Foreskin melanocyte (primary cell): ENCODE measurements at places on chromosomes 3 and 15.

- DNase-seq = no peak
Observed at GRCh38 chr15:36691579-36692357, 112.3 kb downstream of the CDIN1 start.

GRCh38 chr15:99407716-99408115 is 156.4 kb downstream of the LRRC28 start:
- DNase-seq = no peak

- DNase-seq = no peak
Observed at GRCh38 chr15:88800026-88800425, 3.2 kb upstream of the ACAN start.

- peak; percentile 25 for DNase-seq
Observed at GRCh38 chr15:71294911-71295602, 179.8 kb downstream of the THSD4 start.

DNA sequence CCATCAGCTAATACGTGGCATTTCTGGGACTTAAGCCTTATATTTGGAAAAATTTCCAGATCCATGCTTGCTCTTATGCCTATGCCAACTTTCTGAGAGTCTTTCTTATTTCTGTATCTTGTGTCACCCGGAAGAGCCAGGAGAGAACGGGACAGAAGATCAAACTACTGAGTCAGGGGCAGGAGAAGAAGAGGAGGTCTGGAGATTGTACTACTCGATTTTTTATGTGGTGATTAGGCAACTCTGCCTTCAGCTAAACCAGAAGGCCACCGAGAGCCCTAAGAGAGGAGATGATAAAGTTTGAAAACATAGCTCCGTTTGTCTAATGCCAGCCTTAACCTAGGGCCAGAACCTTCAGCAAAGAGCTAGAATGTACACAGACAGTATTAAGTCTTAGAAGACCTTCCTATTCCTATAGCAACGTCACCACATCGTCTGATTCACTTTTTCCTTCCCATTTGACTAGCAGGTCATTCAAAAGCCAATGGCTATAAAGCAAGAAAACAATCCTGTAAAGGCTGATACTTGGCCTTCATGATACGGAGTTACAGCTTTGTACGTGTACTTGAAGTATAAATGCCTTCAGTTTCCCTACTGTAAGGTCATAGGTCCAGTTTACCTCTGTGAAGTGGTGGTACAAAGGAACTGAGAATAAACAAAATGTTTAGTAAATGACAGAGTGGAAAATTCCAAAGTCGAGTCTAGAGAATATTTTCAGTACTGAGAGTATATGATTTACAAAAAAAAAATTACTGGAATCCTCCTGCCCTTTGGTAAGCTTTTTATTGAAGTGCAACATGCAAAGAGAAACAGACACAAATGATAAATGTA is 96.1 kb upstream of the ICE2 start:
- no peak for DNase-seq

GRCh38 chr3:195863121-195864061 is 45.0 kb downstream of the TNK2 start:
- DNase-seq = peak; percentile 43

DNA sequence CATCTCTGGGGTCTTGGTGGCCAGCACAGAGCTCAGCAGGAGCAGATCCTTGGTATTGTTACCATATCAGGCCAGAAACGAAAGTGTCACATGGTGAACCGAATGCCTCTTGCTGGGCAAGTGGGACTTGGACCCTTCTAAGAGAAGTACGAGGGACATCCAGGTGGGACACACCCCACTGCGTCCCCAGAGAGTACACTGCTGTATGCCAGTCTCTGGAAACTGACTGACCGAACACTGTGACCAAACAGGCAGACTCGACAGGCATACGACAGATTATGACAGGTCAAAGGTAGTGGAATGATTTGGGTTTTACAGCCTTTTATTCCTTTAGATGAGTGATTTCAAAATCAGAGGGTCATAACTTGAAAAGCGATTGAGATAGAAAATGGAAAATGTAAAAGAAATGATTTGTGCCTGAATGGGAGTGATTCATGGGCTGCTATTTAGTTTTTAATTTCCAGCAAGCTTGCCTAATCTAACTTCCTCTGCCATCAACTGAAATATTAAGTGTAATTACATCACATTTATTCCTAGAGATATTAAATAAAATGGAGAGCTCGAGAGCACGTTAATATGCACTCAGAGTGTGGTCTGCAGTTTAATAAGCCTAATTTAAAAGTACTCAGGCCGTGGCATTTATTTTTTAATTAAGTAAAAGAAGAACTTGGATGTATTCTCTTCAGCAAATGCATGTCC is 63.4 kb upstream of the CTXND1 start:
- DNase-seq = no peak

DNA sequence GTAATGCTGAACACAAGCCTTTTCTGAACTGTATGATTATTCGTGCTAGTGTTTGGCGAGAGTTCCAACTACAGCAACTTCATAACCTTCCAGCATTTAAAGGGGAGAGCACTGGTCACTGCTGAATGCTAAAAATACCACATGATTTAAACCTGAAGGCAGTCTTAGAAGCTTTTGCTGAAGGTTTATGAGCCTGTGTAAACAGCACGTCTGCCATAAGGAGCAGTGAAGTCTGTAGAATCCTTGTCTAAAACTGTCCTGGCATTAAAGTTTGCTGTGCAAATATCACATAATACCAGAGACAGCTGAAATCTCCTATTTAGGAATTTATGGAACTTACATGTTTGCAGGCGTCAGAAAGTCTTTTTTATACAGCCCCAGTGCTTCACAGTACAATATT is 5.9 kb downstream of the SATB1 start:
- DNase-seq = no peak

- no peak for DNase-seq
Observed at GRCh38 chr3:136734382-136735070, 17.7 kb downstream of the STAG1 start.

DNA sequence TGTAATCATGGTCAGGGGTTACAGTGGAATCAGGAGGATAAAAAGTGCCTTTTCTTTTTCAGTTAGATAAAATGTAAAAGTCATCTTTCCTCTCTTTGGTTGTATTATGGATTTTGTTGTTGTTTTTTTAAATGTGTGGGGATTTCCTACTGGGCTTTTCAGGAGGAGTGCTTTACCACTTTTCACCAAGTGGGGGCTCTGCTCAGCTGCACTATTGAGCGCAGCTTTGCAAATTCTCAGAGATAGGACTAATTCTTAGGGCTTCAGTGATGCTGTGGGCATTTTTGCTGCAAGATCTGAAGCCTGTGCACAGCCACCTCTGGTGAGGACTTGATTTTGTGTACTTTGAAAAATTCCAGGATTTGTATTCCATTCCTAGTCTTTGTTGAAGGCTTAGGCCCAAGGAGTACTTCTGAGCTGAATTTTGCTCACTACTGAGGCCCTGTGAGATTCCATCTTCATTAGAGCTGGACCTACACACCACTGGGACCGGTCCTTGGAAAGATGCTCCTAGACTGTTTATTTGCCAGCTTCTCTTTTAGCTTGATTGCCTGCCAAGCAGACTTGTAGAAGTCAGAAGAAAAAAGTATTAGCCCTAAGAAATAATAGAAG is 7.5 kb downstream of the GNB5 start:
- peak; percentile 38 for DNase-seq

DNA sequence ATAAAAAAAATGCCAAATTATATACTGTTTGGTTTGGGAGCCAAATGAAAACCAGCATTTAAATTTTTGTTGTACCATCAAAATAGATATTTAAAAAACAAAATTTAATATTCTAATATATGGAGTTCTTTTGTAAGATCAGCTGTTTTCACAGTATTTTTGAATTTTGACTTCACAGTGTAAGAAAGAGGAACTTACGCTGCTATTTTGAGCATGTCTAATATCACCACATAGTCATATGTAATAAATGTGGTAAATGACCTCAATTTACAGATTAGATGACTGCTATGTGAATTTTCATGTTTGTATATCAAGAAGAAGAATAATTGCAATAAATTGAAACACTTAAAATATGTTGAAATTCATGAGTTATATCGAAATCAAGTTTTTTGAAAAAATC is 189.6 kb downstream of the ARRDC4 start:
- no peak for DNase-seq

- DNase-seq = no peak
Observed at GRCh38 chr15:67605871-67606270, 63.4 kb downstream of the MAP2K5 start.

DNA sequence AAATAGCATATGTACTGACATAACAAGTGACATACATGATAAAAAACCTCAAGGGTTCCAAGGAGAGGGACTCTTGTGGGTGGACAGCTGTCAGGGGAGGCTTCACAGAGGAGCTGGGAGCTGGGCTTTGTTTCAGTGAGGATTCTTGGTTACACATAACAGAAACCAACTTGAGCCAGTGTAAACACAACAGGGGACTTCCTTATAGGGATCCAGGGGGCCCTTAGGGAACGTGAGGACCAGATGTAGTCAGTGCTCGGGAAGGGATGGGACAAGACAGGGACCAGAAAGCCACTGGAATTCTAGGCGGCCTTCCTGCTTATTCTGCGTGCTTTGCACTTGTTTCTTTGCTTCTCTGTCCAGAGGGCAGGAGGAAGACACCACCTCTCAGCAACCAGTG is 34.9 kb downstream of the SNAPC5 start:
- no peak for DNase-seq

GRCh38 chr3:49244581-49245205 is 32.3 kb downstream of the C3orf62 start:
- DNase-seq = no peak

- DNase-seq = no peak
Observed at GRCh38 chr3:101148001-101148400, 154.8 kb upstream of the ABI3BP start.

- no peak for DNase-seq
Observed at GRCh38 chr3:11288021-11288491, 15.9 kb downstream of the ATG7 start.

- no peak for DNase-seq
Observed at GRCh38 chr3:172158741-172159140, 119.4 kb downstream of the FNDC3B start.

DNA sequence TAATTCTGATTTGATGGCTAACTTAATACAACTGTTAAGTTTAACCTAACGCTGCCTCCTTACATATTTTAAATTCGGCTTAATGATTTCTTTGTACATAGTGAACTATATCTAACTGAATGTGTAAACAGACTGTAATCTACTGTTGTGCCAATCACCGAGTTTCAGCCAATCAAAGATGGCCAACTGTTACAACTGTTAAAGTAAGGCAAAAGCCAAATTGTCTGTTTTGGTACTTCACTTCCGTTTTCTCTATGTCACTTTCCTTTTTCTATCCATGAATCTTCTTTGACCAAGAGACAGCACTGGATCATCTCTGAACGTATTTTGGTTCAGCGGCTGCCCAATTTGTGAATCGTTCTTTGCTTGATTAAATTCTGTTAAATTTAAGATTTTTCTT is 137.0 kb downstream of the LMLN start:
- DNase-seq = no peak

DNA sequence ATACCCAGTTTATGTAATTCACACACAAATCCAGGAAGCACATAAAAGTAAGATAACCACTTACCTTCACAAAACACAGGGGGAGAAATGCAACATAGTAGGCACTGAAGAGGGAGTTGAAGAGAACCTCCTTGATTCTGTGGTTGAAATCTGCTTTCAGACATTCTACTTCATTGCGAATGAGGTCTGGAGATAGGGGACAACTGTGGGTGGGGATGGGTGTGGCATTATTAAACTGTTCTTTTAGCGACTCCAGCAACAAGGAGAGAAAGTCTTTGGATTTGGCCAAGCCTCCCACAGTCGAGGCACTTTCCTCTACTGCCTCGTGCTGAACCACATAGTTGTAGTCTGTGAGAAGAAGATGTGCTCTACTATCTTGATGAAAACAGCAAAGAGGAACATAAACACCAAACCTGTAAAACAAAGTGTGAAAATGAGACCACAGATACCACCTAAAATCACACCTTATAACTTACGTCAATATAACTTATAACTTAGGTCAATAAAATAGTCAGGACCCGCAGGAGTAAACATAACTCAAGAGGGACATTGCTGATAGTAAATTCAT is 25.6 kb downstream of the TMEM39A start:
- DNase-seq = no peak

DNA sequence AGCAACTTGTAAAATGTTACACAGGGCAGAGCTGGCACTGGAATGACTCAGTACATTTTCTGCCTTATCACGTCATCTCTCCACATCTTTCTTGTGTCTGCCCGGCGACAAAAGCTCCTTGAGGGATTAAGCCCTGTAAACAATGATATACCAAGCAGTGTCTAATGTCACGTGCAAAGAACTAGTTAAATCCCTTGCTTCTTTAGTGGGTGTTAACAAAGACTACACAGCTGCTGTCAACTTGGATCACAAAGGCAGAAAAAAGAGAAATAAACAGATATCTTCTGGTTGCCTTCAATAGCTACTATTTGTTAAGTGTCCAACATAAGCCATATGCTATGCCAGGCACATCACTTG is 48.1 kb upstream of the FRMD4B start:
- DNase-seq = no peak

- no peak for DNase-seq
Observed at GRCh38 chr3:58581328-58582091, 4.3 kb upstream of the FAM107A start.
